ENCODE measurements at places on chromosomes 4 and X.

DNA sequence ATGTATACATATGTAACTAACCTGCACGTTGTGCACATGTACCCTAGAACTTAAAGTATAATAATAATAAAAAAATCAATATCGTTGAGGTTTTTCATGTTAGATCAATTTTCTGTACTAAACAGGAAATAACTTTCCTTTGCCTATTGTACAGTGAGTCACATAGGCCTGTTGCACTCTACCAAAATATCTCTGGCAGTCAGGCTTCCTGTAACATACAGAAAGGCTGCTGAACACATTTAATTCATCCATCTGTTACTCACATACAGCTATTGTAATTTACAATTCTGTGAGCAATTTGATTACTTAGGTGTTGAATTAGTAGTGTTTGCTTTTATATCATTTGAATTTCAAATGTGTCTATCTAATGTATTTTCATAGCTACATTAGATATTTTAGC, 427.8 kb downstream of the TMA16 start:
- DNase-seq, result no peak

GRCh38 chr4:11632025-11632424, 203.3 kb upstream of the HS3ST1 start:
- no peak for DNase-seq

- no peak for DNase-seq
These were observed 24.1 kb downstream of the ETDA start for GRCh38 chrX:135275973-135276372.

DNA sequence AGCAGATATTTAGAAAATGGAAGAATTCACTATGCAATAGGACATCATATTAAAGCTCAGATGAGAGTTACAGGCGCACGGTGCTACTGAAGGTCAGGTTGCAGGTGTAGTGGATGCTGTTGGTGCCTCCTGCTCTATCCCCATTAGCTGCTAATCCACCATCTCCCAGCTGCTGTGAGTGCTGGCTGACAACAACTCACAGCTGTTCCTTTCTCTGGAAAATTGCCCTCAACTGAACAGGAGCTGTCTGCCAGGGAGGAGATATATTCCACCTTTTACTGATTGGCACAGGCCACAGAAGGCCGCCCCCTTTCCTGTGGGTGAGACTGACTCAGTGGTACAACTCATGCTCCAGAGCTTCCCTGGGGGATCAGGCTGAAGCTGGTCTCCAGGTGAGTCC, 48.7 kb downstream of the UCHL1 start:
- no peak for DNase-seq

GRCh38 chr4:102008711-102009110, 218.2 kb downstream of the BANK1 start:
- DNase-seq, result no peak

- DNase-seq, result no peak
These were observed 37.1 kb downstream of the TMEM150C start for GRCh38 chr4:82524570-82525152.

GRCh38 chrX:66731398-66731797, 92.5 kb upstream of the EDA2R start:
- DNase-seq, result peak; percentile 6

GRCh38 chrX:32480019-32480418, 731.3 kb downstream of the DMD start:
- no peak for DNase-seq

DNA sequence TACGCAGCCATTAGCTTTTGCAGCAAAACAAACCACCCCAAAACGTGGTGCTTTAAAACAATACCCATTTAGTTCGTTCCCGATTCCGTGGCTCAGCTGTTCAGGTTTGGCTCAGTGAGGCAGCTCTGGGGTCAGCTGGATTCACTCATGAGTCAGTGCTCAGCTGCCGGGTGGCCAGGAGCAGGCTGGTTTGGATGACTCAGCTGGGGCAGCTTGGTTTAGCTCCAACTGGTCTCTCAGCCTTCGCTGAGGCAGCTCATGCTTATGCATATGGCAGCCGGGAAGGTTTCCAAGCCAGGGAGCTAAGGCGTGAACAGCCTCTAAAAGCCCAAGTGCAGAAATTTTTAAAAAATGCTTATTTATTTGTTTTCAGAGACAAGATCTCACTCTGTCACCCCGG, 13.3 kb upstream of the CD99 start:
- peak; percentile 95 for DNase-seq

DNA sequence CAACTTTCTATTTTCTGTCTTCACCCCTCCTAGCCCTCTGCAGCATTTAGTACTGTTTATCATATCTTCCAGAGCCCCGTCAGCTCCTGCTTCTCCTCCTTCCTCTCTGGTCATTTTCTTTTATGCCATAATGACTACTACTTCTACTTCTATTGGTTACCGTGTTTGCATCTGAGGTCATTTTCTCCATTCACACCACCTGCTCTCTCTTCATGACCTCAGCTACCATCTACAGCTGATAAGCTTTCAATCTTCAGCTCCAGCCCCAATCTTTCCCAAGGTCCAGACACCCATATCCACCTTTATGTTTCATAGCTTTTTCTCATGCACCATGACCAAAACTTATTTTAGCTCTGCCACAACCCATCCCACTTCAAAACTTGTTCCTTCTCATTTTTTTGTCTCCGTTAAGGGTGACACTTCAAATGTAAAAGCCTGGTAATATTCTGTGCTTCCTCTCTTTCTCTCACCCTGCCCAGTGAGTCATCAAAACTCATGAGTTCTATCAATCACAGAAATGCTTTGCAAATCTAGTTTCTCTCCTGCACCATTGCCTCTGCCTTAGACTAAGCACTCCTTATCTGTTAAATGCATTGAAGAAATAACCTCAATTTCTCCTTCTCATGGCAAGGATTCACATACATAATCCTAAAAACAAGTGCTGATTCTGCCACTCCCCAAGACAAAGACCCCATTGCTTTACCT, 71.3 kb upstream of the IQCM start:
- DNase-seq, result no peak

GRCh38 chr4:76011700-76012387, 4.5 kb upstream of the CXCL9 start:
- peak; percentile 48 for DNase-seq

DNA sequence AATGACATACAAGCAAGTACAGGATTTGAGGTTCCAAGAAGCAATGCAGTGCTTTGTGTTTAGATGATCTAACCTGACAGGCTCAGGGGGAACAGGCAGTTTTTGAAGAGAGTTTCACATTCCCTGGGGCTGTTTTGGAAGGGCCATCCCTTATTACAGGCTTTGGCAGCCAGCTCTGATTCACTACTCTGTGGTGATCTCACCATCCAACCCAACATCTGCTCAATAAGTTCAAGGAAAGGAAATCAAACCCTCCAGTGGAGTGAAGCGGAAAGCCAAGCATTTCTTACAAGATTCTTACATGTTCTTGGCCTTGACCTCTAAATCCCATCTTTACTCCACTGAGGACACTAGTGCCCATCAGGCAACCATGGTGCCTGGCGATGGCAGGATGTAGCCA, 7.5 kb downstream of the IDS start:
- DNase-seq, result peak; percentile 17

DNA sequence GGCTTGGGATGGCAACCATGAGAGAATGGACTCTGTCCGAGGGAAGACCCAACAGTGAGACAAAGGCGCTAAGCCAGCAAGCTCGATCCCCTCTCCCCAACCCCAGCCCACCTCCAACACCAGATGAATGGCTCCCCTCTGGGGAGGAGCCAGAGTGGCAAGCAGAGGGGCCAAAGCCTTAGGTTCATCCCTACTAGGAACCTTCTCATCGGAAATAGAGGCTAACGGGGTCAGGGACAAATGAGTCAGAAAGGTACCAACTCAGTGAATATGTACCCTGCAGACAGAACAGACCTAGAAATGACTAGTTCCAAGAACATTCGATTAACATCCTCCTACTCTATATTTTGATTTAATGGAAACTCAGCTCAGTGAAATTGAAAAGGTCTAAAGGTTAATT, 73.9 kb downstream of the NSG1 start:
- DNase-seq, result no peak

DNA sequence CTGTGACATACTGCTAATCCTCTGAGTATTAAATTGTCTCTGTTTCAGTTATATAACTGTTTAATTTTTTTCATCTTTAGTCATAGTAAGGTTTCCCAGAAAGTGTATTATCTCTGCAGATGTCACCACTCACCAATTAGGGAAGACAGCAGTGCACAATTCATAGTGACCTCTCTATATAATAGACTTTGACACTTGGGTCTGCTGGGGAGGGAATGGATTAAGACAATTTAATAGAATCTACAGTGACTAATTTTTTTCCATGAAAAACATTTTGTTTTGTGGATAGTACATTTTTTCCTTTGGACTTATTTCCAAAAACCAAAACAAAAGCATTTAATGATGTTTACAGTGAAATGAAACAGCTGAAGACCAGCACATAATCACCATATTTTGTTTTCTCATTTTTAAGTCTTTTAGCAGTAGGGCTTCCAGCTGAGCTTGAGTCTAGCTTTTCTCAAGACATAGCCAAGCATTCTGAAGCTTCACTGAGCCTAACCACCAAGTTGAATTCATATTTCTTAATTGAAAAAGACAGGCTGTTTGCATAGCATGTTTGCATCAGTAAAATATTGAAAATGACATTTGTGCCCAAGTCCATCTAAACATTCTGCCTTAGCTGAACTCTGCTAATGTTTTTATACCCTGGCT, 69.5 kb downstream of the PCDH19 start:
- DNase-seq, result no peak

DNA sequence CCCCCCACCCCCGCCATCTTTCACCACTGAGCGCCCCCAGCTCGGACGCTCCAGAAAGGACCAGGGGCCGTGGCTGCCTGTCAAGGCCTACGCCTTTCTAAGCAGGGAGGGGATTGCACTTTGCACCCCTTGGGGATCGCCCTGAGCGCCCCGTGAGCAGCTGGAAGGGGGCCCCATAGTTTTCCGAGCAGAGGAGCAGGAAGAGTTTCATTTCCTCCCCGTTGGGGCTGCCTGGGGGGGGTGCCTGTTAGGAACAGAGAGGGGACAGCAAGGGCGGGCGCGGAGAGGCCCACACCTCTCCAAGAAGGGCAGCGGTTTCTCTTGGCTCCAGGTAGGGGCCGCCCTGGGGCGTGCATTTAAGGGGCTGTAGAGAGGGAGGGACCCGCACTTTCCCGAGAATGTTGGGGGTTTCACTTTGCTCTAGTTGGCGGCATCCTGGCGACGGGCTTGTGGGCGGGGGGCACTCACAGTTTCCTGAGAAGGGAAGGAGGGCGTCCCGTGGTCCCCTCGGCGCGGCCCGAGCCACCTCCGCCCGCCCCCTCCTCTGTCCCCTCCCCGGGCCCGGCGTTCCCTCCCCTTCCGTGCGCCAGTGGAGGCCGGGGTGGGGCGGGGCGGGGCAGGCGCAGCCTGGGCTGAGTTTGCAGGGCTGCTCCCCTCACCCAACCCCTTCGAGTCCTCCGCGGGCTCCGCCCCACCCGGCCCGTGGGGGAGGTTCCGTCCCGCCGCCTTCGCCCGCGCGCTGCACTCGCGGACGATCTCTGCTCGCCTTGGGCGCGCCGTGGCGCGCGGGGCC, 82.3 kb upstream of the CD99 start:
- DNase-seq, result peak; percentile 91

DNA sequence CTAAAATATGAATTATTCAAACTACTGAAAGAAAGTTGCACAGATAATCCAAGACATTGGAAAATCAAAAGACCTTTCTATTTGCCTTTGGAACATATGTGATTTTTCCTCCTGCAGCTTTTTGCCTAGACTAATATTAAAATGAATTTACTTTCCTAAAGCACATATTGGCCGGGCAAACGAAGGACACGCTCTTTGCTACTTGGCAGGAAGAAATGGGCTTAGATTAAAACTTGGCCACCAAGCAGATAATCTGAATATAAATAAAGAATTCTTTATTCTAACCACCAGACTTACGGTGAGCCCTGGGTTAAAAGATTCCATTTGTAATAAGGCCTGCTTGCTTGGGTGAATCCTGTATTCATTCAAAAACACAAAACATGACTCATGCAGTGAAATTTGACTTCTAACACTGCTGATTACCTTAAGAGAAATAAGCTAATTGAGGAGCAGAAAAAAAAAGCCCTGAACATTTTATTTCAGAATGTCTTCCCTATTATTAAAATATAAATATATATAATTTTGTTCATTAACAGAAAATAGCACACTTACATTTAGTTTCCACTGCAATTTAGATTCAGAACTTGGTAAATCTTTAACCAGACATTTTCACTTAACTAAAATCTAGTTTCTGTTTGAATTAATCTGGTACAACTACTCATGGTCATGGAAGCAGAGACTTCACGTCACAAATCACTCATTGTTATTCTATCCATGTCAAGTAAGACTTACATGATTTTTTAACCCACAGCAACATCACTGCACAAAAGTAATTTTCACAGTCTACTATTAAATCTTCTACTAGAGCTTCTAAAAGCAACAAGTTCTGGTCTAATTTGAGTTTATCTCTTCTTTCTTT, 116.1 kb upstream of the PLAC1 start:
- no peak for DNase-seq

- DNase-seq, result no peak
These were observed 324.1 kb upstream of the GALNT7 start for GRCh38 chr4:172844556-172844955.

GRCh38 chr4:5707778-5708448, 446 bp downstream of the EVC2 start:
- DNase-seq, result peak; percentile 29

DNA sequence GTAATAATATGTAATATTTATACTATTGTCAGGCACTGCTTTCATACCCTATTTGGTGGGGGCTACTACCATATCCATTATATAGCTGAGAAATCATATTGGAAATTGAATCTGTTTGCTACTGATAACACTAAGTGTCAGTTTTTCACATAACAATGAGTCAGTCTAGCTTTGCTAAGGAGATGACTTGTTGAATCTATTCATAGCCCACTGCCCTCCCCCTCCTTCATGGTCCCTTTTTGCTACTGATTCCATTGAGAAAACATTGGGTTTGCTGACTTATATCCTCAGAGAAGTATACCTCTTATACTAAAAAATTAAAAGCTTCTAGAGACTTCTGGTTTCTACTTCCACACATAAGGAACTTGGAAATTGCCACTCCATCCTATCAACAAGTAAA, 1898.4 kb downstream of the STIM2 start:
- no peak for DNase-seq

- no peak for DNase-seq
These were observed 53.7 kb upstream of the SMAD1 start for GRCh38 chr4:145427991-145428390.

DNA sequence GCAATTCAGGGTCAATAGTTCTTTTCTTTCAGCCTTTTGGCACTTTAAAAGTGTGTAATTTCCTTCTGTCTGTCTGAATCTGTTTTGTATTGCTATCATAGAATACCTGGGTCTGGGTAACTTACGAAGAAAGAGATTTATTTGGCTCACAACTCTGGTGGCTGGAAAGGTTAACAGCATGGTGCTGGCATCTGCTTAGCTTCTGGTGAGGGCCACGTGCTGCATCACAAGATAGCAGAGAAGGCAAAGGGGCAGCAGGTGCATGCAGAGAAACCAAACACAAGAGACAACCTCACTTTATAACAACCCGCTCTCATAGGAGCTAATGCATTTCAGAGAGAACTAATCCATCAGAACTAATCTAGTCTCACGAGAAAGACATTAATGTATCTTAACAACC, 18.8 kb downstream of the RGN start:
- no peak for DNase-seq

GRCh38 chrX:118347736-118348135, 1.8 kb downstream of the WDR44 start:
- no peak for DNase-seq

GRCh38 chr4:169941141-169941540, 85.1 kb downstream of the MFAP3L start:
- no peak for DNase-seq
